ENCODE measurements at places on chromosomes 4 and X.

- no peak for DNase-seq
These were observed 41.4 kb upstream of the CXCL13 start for GRCh38 chr4:77564231-77564630.

DNA sequence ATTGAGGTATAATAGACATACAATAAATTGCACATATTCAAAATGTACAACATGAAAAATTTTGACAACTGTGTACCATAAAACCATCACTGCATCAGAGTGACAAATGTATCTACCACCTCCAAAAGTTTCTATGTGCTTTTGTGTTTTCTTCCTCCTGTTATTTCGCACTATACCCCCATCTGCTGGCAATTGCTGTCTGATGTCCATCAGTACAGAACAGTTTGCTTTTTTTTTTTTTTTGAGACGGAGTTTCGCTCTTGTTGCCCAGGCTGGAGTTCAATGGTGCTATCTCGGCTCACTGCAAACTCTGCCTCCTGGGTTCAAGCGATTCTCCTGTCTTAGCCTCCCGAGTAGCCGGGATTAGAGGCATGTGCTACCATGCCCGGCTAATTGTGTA is 154.3 kb upstream of the GIMD1 start:
- DNase-seq, result no peak

GRCh38 chr4:186743261-186743660 is 19.6 kb upstream of the FAT1 start:
- no peak for DNase-seq

GRCh38 chr4:14924812-14925344 is 77.4 kb upstream of the CPEB2 start:
- DNase-seq, result no peak

DNA sequence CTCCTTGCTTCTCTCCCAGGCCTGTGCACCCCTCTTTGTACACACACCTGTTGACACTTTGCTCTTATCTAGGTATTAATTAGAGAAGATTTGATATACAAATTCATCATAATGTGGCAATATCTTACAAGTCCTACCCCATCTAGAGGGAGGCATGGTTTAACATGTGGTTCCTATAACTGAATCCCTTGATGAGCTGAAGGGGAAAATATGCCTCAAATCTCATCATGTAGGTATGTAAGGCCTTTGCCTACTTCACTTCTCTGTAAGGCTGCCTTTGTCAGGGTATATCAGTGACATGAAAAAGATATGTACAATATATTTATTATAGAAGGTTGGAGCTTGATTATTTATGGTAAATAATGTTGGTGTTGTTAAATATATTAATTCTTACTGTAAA is 31.9 kb downstream of the HTR2C start:
- DNase-seq, result no peak

DNA sequence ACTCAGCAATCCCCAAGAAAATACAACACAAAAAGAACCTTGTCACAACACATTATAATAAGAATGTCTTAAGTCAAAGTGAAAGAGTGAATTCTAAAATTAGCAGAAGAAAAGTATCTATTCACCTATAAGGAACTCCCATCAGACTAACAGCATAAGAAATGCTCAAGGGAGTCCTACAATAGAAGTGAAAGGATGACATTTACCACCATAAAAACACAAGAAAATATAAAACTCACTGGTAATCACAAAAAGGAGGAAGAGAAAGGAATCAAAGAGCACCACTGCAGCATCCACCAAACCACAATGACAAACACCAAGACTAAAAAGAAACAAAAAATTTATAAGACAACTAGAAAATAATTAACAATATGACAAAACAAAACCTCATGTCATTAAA is 257.0 kb upstream of the AGTR2 start:
- no peak for DNase-seq
